Stimulated activated CD4-positive, alpha-beta T cell treated with anti-CD3 and anti-CD28 coated beads, TNF-alpha, amount 100 ng/mL, for 48 hours (primary cell): ENCODE measurements at places on chromosomes 2 and 18.
A peak's percentile ranks its signal among the peaks of the same experiment; 100 is the strongest.

DNA sequence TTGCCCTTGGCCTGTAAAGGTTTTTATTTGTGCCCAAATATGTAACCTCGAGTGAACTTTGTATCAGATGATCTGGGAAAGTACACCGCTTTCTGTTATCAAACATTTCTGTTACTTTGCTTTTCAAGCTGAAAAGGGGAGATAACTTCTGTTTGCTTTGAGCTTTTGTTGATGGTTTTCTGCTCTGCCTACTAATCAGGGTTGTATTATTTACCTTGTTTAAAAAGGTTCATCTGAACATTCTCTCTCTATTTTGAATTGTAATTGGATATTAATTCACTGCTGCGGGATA, 79.4 kb downstream of the XRCC5 start:
- DNase-seq: no peak

- peak; percentile 17 for DNase-seq
Observed at GRCh38 chr2:38037757-38038621, 38.0 kb downstream of the CYP1B1 start.

DNA sequence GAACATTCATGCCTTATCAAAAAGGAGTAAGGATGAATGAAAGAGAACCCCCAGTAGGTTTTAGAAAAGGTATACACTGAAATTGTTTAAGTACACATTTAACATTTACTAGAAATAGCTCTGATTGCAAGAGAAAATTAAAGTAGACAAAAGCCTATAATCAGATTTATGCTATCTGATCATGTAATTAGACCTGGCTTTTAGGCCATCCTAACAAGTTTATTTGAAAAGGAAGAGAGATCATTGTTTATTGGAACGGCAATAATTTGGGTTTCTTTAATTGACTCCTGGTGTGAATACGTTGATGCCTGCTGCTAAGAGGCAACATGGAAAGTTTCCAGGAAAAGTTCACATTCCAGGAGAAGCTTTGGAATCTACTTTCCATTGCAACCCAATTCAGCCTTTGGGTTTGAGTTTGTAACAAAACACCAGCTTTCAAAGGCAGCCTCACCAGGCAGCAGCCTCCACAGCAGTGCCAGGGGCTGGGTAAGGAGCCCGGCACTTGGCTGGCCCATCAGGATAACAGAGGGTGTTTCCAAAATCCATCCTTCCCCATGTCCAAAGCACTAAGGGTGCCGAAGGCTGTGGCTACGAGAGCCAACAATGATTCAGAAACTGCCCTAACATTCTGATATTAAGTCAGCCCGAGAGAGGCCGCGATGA, 18.0 kb downstream of the FZD7 start:
- DNase-seq: no peak

DNA sequence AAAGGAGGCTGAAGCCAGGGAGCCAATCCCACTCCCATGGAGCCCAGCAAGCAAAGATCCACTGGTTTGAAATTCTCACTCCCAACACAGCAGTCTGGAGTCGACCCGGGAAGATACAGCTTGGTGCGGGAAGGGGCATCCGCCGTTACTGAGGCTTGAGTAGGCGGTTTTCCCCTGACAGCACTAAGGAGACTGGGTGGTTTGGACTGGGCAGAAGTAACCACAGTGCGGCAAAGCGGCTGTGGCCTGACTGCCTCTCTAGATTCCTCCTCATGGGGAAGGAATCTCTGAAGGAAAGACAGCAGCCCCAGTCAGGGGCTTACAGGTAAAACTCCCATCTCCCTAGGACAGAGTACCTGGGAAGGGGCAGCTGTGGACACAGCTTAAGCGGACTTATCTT, 261.6 kb upstream of the KYNU start:
- DNase-seq: no peak

- no peak for DNase-seq
Observed at GRCh38 chr2:145757503-145758246, 1237.8 kb upstream of the ZEB2 start.

GRCh38 chr2:176072292-176072669, 11.5 kb downstream of the EVX2 start:
- no peak for DNase-seq

GRCh38 chr2:169775765-169776164, 22.9 kb upstream of the SSB start:
- no peak for DNase-seq

GRCh38 chr2:30267161-30267975, 36.0 kb downstream of the LBH start:
- DNase-seq: peak; percentile 60

DNA sequence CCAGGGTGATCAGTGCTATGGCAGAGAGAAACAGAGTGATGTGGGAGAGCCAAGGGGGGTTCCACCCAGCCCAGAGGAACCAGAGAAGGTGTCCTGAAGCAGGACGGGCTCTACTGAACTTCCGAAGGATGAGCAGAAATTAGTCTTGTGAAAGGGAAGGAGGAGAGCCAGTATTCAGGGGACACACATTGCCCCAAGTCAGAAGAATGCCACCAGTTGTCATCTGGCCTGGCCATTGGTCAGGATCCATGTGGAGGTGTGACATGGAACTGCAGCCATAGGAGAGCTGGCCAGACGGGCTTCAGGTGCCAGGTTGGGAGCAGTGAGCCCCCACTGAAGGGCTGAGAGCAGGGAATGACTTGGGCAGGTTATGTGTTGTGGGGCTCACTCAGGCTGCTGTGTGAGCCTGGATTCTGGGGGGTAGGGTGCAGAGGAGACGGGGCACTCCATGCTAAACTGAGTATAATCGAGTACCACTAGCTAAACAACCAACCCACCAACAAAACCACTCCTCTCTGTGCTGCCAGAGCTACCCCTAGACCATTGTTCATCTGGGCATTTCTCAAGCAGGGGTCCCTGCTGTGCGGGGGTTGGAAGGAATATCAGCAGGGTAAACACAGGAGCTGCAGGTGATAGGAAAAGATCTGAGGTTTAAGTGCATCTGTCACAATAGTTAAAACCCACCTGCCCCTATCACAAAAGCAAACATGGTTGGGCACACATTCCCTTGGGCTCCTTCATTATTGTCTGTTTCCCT, 25.3 kb downstream of the MARCO start:
- DNase-seq: no peak

GRCh38 chr2:171390941-171391516, 42.8 kb downstream of the METTL8 start:
- no peak for DNase-seq

- DNase-seq: no peak
Observed at GRCh38 chr2:219210196-219210885, 3.8 kb downstream of the ZFAND2B start.

DNA sequence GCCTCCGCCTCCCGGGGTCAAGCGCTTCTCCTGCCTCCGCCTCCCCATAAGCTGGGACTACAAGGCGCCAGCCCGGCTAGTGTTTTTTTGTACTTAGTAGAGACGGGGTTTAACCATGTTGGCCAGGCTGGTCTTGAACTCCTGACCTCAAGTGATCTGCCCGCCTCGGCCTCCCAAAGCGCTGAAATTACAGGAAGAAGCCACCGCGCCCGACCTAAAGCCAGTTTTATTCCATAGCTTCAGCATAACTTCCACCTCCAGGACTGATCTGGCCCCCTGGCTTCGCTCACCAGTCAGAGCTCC, 783 bp upstream of the TXNL4A start:
- DNase-seq: no peak

GRCh38 chr2:54106631-54107454, 8.6 kb upstream of the ACYP2 start:
- DNase-seq: peak; percentile 28

GRCh38 chr2:223692191-223692947, 90.2 kb upstream of the SCG2 start:
- DNase-seq: no peak

- no peak for DNase-seq
Observed at GRCh38 chr2:136766073-136766404, 694 bp downstream of the THSD7B start.

- no peak for DNase-seq
Observed at GRCh38 chr18:42915299-42915698, 200.2 kb downstream of the RIT2 start.

GRCh38 chr2:84077496-84077895, 381.6 kb downstream of the SUCLG1 start:
- DNase-seq: no peak

DNA sequence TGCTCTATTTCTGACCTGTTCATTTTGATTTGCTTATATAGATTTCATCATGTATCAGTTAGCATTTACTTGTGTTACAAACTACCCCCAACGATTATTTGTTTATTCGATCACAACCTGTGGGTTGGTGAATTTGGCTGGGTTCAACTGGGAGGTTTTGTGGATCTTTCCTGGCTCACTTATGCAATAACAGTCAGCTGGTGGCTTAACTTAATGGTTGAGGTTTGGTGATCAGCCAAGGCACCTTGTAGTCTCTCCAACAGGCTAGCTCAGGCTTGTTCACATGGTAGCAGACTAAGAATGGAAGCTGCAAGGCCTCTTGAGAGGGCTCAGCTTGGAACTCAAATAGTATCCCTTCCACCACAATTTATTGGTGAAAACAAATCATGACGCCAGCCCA, 5.4 kb upstream of the PUM2 start:
- DNase-seq: no peak

GRCh38 chr2:145740302-145740701, 1220.4 kb upstream of the ZEB2 start:
- DNase-seq: no peak

DNA sequence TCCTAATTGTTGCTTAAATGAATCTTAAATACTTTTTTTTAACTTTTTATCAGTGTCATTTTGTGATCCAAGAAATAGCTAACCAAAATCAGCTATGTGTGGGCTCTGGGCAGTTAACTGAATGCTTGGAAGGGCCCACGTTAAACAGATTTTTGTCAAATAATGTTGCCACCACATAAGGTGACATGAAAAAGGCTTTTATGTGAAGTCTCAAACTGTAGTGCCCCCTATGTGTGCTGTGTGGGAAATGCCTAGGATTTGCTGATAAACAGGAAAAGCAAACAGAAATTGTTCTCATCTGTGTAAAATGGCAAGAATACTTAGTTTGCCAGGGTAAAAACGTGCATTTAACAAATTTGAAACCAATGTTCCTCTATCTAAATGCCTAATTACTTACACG, 242.2 kb downstream of the ZNF516 start:
- no peak for DNase-seq

- no peak for DNase-seq
Observed at GRCh38 chr18:23504720-23505119, 1.4 kb downstream of the RMC1 start.

GRCh38 chr2:156647377-156648010, 211.3 kb downstream of the GPD2 start:
- no peak for DNase-seq

DNA sequence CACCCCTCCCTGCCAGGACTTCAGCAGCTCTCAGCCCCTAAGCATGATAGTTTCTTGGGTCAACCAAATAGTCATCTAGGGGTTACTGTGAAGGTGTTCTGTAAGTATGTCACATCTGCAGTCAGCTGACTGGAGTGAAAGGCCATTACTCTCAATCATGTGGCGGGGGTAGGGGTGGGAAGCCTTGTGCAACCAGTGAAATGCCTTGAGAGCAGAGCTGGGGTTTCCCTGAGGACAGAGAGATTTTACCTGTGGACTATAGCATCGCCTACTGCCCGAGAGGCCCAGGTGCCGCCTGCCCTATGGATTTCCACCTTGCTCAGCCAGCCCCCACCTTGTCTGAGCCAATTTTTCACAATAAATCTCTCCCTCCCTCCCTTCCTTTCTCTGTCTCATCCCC, 20.9 kb upstream of the KLF11 start:
- no peak for DNase-seq

GRCh38 chr2:212032032-212032431, 506.6 kb downstream of the ERBB4 start:
- DNase-seq: no peak

DNA sequence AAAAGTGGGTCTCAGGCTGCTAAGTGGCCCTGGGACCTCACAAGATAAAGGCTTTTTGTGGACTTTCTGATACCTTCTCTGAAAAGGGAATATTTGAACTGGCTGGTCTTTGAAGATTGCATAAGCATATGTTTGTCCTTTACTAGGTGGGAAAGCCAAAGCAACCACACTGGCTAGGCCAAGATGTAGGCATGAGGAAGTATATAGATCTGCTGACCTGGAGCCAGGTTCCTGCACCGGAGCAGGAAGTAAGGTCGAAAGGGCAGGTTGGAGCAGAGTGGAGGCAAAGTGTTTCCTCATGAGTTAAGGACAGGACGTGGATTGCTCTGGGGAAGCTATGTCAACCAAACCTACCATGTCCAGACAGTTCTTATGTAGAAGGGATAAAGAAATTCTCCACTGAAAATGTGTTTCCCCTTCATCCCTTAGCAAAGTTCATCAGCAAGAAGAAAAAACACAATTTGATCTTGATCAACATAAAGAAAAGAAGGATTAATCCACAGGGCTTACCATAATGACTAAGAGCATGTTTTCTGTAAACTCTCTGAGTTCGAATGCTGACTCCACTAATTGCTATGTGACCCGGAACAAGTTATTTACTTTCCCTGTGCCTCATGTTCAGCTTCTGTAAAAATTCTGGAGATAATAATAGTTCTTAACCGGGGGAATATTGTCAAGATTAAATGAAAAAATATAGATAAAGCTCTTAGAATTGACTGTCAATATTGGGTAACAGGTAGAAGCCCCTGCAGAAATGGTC, 156.1 kb upstream of the SRD5A2 start:
- DNase-seq: no peak

- DNase-seq: no peak
Observed at GRCh38 chr2:108637304-108637669, 82.0 kb upstream of the RANBP2 start.

- DNase-seq: no peak
Observed at GRCh38 chr2:170336408-170336807, 158.5 kb downstream of the MYO3B start.

DNA sequence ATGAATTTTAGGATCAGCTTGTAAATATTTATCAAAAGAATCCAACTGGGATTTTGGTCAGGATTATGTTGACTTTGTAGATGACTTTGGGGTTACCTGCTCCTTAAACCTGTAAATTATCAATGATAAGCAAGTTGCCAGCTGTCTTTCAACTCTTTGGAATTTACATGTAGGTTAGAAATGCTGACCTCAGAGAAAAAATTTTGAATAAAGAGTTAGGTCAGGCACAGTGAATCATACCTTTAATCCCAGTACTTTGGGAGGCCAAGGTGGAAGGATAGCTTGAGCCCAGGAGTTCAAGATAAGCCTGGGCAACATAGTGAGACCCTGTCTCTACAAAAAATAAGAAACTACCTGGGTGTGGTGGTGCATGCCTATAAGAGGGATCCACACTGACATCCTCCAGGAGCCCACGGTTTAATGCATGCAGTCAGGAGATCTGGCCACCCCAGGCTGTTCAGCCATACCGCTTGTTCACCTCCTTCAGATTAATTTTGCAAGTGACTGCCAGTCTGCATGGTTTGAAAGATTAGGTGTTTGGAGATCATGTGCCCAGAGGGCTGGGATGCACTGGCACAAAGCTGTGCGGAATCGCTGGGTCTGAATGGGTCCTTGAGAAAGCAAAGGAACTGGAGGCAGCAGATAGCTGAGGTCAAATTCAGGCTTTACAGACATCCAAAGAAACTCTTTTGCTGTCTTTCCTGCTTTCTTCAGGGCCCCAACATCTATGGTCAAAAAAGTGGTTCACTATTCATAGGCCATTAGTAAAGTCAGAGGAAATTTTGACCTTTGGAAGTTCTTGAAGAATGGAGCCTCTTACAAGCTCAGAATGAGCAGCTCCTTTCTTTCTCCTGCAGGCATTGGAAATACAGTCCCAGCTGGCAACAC, 83.4 kb upstream of the TXNDC2 start:
- no peak for DNase-seq
